ENCODE measurements at places on chromosomes 11 and 22.

GRCh38 chr11:36672815-36673450, 74.9 kb upstream of the RAG2 start:
- peak; percentile 30 for DNase-seq

DNA sequence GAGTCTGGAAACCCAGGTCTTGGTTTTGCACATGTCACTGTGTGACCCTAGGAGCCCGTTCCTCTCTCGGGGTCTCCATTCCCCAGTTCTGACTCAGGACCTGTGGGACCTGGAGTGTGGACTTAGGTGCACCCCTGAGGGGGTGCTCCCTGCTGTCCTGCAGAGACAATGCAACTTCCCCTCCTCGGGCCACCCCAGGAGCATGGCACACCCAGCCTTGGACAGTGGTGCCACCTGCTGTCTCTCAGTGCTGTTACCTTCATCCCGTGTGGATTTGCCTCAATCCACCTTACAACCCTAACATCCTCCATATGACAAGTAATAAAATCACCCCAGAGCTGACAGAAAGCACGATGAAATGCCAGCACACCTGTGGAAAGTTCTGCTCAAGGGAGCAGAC, 27.5 kb upstream of the CRYBB3 start:
- DNase-seq = no peak

GRCh38 chr11:10373340-10373739, 68.5 kb downstream of the ADM start:
- no peak for DNase-seq

- DNase-seq = peak; percentile 87
These were observed 12.6 kb upstream of the MAPK8IP1 start for GRCh38 chr11:45872651-45873356.

DNA sequence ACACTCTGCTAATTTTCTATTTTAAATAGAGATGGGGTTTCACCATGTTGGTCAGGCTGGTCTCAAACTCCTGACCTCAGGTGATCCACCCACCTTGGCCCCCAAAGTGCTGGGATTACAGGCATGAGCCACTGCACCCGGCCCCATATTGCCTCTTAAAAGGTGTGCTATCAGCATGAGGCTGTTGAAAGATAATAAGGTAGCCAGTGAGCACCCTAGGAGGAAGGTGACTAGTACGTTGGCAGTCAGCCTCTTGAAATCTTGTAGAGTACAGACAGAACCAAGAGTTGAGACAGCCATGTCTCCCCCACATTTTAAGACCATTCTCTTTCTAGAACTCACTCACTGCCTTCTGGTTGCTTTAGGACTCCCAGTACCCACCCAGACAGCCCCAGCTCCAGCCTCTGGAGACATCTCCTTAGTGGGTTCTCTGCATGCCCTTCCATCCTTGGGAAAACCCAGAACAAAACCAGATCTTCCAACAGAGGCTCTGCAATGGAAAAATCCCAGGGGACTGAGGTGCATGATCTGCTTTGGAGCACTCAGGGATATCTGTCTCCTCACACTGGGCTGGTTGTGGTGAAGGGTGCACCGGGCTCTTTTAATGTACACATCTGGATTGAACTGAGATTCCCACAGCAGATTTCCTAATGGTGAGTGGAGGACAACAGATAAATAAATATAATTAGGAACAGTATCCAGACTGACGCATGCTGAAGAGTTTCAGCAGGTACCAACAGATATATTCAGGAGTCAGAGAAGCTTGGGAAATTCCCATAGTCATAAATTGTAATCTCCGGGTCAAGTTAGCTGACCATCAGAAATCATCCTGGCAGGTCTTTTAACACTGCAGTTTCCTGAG, 49.4 kb downstream of the LRRC74B start:
- no peak for DNase-seq

- DNase-seq = peak; percentile 88
These were observed 14.4 kb upstream of the LRP5 start for GRCh38 chr11:68297812-68298658.
